ENCODE measurements at places on chromosomes 2 and 18. TPM values are rescaled to one million over a fixed set of nuclear protein-coding genes. Genes with fewer than 3 reads are reported as not detected.

- DNase-seq: no peak
These were observed 181.6 kb downstream of the DNAH6 start for GRCh38 chr2:84697895-84698294.

GRCh38 chr2:111912547-111912946, 14.1 kb downstream of the MERTK start:
- no peak for DNase-seq

SLC30A3 gene
- total RNA-seq: not detected

LGALSL gene
- total RNA-seq: 45.5 TPM

IMMT gene
- total RNA-seq: 137 TPM

GRCh38 chr2:227428731-227429285, 41.1 kb upstream of the SCYGR1 start:
- no peak for DNase-seq

Data from left colon (tissue), 2 donors.